ENCODE measurements at places on chromosomes 7 and 10.

DNA sequence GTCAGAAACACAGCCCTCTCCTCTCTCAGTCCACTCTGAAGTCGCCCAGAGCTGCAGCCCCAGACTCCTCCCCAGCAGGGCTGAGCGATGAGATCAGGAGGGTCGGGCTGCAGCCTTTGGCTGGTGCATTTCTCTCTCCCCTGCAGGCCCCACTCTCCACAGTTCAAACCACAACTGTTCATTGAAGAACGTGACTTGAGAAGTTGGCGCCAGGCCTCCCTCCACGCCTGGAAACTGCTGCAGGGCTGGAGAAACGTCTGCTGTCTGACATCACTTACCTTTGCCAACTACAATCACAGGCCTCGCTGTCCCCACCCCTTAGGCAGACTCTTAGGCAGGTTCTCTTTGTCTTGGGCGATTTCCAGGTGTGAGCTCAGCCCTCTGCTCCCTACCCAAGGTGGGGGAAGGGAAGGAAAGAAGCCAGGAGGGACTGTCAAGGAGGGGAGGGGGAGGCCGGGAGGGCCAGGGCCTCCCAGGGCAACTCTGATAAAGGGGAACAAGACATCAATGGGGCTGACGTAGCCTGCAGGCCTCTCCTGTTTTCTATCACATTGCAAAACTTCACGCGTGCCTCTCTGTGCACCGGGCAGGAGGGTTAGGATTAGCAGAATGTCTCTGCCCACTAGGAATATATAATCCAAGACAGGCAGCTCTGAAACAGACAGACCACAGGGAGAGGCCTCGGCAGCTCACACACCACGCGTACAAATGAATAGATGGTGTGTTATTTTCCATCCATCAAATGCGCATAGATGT, 32.7 kb downstream of the CALML5 start:
- no peak for DNase-seq

- no peak for DNase-seq
Measured at GRCh38 chr10:102302611-102303010, 57.3 kb downstream of the GBF1 start.

- no peak for DNase-seq
Measured at GRCh38 chr7:142796501-142797390, 26.0 kb downstream of the PRSS2 start.

DNA sequence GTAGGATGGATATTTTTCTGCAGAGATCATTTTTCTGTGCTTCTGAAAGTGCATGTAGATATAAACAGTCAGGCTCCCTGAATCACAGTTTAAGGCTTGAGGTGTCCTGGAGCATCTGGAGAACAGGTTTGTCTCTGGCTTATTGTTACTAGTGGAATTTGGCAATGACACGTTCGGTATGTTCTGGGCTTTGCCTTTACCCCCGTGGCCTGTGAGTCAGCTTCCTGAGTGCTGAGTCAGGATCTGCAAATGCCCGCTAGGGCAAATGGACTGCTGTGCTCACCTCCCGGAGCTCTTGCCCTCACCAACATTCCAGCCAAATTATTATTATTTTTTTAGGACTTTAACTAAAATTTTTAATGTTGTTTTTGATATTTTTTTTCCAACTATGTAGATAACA, 192.5 kb upstream of the PRSS1 start:
- DNase-seq = no peak

Data from stimulated activated CD4-positive, alpha-beta T cell treated with anti-CD3 and anti-CD28 coated beads, TNF-alpha, amount 100 ng/mL, for 4 hours (primary cell).